ENCODE measurements at places on chromosomes 6 and 20. TPM values are rescaled to one million over a fixed set of nuclear protein-coding genes. Genes with fewer than 3 reads are reported as not detected.
A peak's percentile ranks its signal among the peaks of the same experiment; 100 is the strongest.

Gene SLPI
- total RNA-seq = 306 TPM

Gene BRPF3
- 23.4 TPM for total RNA-seq

DNA sequence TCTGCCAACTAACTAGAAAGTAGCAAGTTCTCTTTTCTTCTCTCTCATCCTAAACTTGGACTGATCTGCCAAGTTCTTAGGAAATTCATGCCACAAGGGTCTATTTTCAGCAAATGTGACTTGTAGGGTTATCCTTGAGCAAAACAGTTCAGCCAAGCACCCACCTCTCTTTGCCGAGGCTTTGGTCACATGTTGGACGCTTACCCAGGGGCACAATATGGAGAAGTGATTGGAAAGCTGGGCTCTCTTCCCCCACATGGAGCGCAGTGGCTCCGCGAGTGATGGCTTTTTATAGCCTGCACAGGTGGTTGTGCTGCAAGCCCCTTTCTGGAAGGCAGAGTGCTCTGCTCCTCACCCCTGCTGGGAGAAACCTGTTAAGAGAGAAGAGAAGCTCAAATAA is 47.7 kb upstream of the FNDC1 start:
- peaks cover 17% of the 10 kb centered on the region for H3K4me1 ChIP-seq
- H3K27ac ChIP-seq = no peak overlapping the region
- H3K4me3 ChIP-seq = no peak overlapping the region
- DNase-seq = no peak
- H3K36me3 ChIP-seq = no peaks in the 10 kb centered on the region
- H3K27me3 ChIP-seq = no peaks in the 10 kb centered on the region

DNA sequence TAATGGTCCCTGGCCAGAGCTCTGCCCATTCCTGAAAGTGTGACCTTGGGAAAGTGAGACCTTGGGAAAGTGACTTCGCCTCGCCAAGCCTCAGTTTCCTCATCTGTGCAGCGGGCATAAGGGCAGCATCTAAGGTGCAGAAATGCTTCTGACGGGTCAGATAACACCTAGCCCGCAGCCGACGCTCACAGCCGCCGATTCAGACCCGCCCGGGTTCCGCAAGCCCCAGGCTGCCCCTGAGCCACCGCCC is 486 bp downstream of the FKBP1A start:
- DNase-seq = no peak
- peak overlapping the region; percentile 86 for H3K4me3 ChIP-seq
- peak overlapping the region; percentile 88 for H3K27ac ChIP-seq
- no peaks in the 10 kb centered on the region for H3K36me3 ChIP-seq

Gene DEFB132
- total RNA-seq = not detected

DNA sequence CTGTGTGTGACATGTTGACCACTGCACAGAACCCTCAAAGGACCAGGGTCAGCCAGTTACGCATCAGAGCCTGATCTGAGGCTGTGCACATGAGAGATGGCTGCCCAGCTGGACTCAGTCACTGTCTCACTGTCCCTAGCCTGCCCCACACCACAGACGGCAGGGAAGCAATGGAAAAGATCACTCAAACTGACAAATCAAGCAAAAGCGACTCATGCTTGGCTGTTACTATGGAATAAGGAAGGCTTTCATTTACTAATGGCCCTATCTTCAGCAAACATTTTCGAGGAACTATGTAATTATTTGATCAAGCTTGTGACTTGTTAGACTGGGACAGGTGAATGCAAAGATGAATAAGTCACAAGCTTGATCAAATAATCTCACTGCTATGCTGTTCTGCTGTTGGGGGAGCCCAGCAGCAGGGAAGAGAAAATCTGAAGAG is 137.0 kb downstream of the SLC23A2 start:
- no peak overlapping the region for H3K4me3 ChIP-seq
- DNase-seq = no peak
- H3K36me3 ChIP-seq = peaks cover 36% of the 10 kb centered on the region
- no peaks in the 10 kb centered on the region for H3K4me1 ChIP-seq

DNA sequence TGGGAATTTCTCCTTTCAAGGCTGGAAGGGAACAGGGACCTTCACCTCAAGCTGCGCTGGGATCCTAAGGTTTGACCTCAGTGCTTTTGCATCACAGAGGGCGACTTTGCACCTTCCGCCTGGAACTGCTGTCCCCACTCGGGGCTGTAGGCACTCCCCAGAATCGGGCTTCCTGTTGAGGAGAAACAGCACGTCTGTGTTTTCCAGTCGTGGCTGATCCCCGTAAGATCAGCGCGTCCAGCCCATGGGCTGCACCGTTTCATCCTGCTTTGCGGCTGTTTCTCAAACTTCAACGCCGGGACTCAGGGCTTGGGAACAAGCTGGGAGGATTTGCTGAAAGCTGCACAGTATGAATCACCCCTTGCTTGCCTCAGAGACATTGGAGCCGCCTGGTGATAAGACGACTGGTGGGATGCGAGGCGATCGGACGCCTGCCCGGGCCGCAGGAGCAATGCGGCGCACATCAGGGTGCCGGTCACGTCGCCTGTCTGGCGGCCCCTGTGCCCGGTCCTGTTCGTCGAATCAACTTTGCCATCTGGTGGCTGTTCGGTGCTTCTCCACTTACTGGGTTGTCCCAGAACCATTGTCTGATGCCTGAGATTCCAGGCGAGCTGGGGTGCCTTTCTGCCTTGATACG is 53.6 kb upstream of the FRMD1 start:
- no peaks in the 10 kb centered on the region for H3K36me3 ChIP-seq
- H3K27ac ChIP-seq = peak overlapping the region; percentile 48
- H3K27me3 ChIP-seq = no peaks in the 10 kb centered on the region
- DNase-seq = peak; percentile 66
- peak overlapping the region; percentile 4 for H3K4me3 ChIP-seq

DNA sequence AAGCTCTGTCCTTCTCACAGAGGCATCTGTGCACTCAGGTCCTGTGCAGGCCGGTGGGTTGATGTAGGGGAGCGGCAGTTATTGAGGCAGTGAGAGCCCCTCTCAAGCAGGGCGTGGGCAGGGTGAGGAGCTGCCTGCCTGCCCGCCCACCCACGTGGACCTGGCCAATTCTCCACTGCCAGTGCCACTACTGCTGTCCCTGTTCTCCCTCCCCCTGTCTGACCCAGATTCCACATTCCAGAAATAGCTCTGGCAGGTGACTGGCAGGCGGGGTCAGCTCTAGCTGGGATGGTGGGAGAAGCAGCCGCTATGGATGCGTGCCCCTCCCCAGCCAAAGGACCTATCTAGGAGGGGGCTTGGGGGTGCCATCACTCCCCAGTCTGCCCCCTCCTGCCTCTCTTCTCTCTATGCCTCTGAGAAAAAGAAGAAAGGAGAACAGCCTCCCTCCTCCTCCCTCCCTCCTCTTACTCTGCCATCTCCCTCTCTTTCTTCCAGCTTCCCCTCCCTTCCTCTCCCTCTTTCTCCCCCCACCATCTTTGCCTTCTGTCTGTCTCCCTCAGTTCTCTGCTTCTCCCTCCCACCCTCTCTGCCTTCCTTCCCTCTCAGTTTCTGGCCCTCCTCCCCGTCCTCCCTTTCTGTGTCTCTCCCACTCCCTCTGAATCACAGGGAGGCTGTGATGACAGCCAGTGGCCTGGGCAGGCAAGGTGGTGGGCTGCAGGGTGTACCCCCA is 86.5 kb upstream of the MYL9 start:
- no peak overlapping the region for H3K4me3 ChIP-seq
- H3K27ac ChIP-seq = peak overlapping the region; percentile 37
- no peaks in the 10 kb centered on the region for H3K27me3 ChIP-seq
- no peak for DNase-seq
- H3K36me3 ChIP-seq = no peaks in the 10 kb centered on the region
- peaks cover 14% of the 10 kb centered on the region for H3K4me1 ChIP-seq

- no peak for DNase-seq
- peak overlapping the region; percentile 50 for H3K4me3 ChIP-seq
- H3K36me3 ChIP-seq = peaks cover 3% of the 10 kb centered on the region
- peak overlapping the region; percentile 5 for H3K27ac ChIP-seq
- H3K27me3 ChIP-seq = peaks cover 9% of the 10 kb centered on the region
Measured at GRCh38 chr20:64041781-64042053, 5.7 kb downstream of the C20orf204 start.

Gene CALHM5
- 2.3 TPM for total RNA-seq

DNA sequence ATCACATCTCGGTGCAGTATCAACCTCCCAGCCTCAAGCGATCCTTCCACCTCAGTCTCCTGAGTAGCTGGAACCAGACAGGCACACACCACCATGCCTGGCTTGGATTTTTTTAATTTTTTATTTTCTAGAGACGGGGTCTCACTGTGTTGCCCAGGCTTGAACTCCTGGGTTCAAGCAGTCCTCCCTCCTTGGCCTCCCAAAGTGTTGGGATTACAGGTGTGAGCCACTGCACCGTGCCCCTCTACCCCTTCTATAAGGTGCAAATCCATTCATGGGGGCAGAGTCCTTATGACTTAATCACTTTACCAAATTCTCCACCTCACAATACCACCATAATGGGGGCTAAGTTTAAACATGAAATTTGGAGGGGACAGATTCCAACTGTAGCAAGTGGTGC is 37.7 kb downstream of the TMEM181 start:
- H3K4me3 ChIP-seq = no peak overlapping the region
- peaks cover 4% of the 10 kb centered on the region for H3K36me3 ChIP-seq
- H3K4me1 ChIP-seq = no peaks in the 10 kb centered on the region

- DNase-seq = no peak
- no peak overlapping the region for H3K4me3 ChIP-seq
- H3K36me3 ChIP-seq = no peaks in the 10 kb centered on the region
Measured at GRCh38 chr20:15512916-15513315, 1060.3 kb downstream of the KIF16B start.

GRCh38 chr6:3693831-3694230 is 57.7 kb downstream of the PXDC1 start:
- H3K4me3 ChIP-seq = no peak overlapping the region
- H3K27me3 ChIP-seq = no peaks in the 10 kb centered on the region
- no peaks in the 10 kb centered on the region for H3K36me3 ChIP-seq
- H3K4me1 ChIP-seq = no peaks in the 10 kb centered on the region

DNA sequence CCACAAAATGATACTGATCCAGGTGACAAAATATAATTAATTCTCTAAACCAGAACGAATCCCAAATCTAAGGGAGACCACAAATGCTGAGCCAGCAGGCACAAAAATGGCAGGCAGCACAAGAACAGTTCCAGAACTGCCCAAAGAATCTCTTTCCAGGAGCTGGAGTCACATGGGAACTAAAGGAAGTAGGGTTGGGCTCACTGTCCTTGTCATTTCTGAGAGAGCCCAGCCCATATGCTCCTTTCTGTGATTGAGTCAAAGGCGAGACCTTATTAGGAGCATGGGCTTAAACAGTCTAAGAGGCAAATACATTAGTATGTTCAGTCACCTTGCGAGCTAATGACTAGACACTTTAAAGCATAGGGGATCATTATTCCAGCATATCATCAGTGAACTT is 327.6 kb upstream of the ARID1B start:
- H3K27ac ChIP-seq = no peak overlapping the region
- H3K36me3 ChIP-seq = no peaks in the 10 kb centered on the region
- no peak overlapping the region for H3K4me3 ChIP-seq
- H3K4me1 ChIP-seq = no peaks in the 10 kb centered on the region

Gene SMIM13
- 9.0 TPM for total RNA-seq

DNA sequence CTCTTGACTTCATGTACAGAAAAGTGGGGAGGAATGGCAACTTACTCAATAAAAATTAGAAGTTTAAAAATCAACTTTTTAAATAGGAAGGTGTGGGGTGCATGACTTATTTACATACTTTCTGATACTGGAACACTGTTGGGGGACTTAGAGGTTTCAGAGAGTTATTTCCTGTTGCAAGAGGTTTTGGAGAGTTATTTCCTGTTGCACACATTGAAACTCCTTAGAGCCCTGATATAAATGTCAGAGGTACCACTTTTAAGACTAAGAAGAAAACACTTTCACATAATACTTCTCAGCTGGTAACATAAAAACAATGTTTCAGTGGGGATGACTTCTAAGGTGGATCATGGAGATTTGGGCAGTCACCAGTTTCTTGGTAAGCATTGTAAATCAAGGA is 579.9 kb downstream of the MMUT start:
- H3K36me3 ChIP-seq = no peaks in the 10 kb centered on the region
- no peak for DNase-seq
- no peak overlapping the region for H3K27ac ChIP-seq
- no peaks in the 10 kb centered on the region for H3K4me1 ChIP-seq

Gene HTR1E
- total RNA-seq = not detected

GRCh38 chr6:111382476-111383294 is 100.3 kb downstream of the REV3L start:
- no peaks in the 10 kb centered on the region for H3K27me3 ChIP-seq
- peaks cover 35% of the 10 kb centered on the region for H3K36me3 ChIP-seq
- no peak for DNase-seq
- H3K27ac ChIP-seq = peak overlapping the region; percentile 28
- H3K4me3 ChIP-seq = no peak overlapping the region

DNA sequence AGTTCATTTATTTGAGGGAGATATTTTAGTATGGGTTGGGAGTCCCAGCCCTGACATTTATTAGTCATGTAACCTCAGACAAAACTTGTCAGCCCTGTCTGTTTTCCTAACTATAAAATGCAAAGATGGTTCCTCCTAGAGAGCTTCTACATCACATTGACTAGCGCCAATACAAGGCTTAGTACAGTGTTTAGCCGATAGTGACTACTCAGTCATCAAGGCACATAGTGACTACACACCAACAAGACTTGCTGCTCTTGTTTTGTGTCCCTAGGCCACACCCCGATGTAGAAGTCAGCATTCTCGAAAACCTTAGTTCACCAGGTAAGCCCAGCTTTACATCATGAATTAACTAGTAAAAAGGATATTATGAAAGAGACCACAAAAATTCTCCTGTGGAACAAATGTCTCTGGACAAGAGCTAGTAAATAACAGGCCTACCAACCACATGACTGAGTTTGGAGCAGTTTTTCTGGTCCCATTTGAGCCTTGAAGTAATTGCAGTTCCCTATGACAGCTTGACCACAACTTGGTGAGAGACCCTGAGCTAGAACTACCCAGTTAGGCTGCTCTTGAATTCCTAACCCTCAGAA is 68.8 kb downstream of the PFDN4 start:
- H3K36me3 ChIP-seq = no peaks in the 10 kb centered on the region
- no peaks in the 10 kb centered on the region for H3K27me3 ChIP-seq
- no peak overlapping the region for H3K4me3 ChIP-seq
- H3K27ac ChIP-seq = no peak overlapping the region
- no peaks in the 10 kb centered on the region for H3K4me1 ChIP-seq
- no peak for DNase-seq

GRCh38 chr20:9179867-9180266 is 111.0 kb downstream of the PLCB4 start:
- H3K36me3 ChIP-seq = no peaks in the 10 kb centered on the region
- no peaks in the 10 kb centered on the region for H3K27me3 ChIP-seq
- no peak overlapping the region for H3K4me3 ChIP-seq
- H3K27ac ChIP-seq = no peak overlapping the region
- H3K4me1 ChIP-seq = no peaks in the 10 kb centered on the region

DNA sequence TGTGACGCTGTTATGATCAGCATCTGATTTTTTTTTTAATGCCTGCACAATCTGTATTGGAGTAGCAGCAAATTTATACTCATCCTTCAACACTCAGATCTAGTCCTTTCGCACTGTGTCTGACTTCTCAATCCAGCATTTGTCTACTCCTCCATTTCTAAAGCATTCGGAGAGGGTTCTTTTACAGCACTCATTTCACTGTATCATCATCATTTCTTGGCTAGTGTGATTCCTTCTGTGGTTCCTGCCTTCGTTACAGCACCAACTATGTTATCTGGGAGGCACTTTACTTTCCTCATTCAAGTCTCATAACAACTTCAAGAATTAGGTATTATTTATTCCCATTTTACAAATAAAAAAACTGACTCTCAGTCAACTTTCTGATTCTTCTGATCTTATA is 18.0 kb downstream of the NUDT3 start:
- no peaks in the 10 kb centered on the region for H3K36me3 ChIP-seq
- peaks cover 29% of the 10 kb centered on the region for H3K4me1 ChIP-seq
- H3K27ac ChIP-seq = no peak overlapping the region
- DNase-seq = no peak
- H3K27me3 ChIP-seq = no peaks in the 10 kb centered on the region
- no peak overlapping the region for H3K4me3 ChIP-seq

- no peak for DNase-seq
- no peak overlapping the region for H3K4me3 ChIP-seq
- no peak overlapping the region for H3K27ac ChIP-seq
- H3K36me3 ChIP-seq = peaks cover 15% of the 10 kb centered on the region
Measured at GRCh38 chr6:52534966-52535390, 41.9 kb downstream of the TRAM2 start.
